ENCODE measurements at places on chromosomes 13 and 19.

GRCh38 chr13:71672512-71672911, 194.5 kb downstream of the DACH1 start:
- DNase-seq, result no peak

DNA sequence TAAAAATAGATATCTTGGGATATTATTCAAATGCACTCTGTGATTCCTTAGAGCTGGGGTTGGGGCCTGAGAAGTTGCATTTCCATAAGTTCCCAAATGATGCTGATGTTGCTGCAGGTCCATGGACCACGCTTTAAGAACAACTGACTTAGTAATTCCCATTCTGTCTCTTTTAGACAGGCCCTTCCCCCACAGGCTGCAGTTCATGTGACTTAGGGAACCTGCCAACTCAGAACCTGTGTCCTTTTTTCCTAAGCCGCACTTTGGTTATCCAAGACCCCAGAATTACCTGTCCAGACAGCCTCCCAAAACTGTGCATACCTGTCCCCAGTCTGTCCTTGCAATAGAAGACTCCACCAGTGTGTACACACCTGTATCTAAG, 1.7 kb upstream of the ITGBL1 start:
- DNase-seq, result no peak

DNA sequence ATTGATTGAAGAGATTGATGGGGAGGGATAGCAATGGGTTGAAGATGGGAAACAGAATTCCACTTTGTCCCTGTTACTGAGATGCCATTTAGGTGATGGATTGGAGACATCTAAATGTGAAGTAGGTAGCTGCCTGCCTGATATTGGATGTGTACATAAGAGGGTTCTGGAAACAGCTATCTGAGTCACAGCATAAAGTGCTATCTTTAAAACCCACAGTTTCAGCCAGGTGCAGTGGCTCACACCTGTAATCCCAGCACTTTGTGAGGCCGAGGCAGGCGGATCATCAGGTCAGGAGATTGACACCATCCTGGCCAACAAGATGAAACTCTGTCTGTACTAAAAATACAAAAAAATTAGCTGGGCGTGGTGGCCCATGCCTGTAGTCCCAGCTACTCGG, 72.6 kb downstream of the DNAJC3 start:
- no peak for DNase-seq

DNA sequence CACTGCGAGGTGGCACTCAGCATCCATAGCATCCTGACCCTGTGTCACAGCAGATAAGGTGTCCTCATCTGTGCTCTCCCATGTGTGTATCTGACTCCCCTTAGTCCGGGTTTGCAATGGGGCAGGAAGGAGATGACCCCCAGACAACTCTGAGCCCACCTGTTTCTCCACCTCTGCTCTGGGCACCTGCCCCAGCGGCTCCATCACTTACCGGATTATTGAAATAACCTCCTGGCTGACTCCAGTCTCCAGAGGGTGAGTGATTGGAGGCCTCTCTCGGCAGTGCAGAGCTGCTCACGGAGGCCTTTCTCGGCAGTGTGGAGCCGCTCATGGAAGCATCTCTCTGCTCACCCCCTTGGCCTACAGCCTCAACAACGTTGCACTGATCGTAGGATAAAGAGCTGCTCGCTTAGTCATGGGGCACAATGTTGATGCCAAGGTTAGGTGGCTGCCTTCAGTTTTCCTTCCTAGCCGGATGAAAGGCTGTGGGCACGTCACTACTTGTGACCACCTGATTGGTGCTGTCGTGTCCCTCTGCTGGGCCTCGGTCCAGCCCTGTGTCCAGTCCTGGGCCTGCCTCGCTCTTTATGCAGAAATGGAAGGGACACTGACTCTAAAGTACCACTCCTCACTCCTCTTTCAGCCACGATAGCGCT, 67.6 kb downstream of the TEX29 start:
- no peak for DNase-seq

GRCh38 chr13:21361706-21362105, 97.4 kb downstream of the ZDHHC20 start:
- no peak for DNase-seq

- no peak for DNase-seq
Observed at GRCh38 chr19:33700408-33701013, 78.8 kb downstream of the CHST8 start.

DNA sequence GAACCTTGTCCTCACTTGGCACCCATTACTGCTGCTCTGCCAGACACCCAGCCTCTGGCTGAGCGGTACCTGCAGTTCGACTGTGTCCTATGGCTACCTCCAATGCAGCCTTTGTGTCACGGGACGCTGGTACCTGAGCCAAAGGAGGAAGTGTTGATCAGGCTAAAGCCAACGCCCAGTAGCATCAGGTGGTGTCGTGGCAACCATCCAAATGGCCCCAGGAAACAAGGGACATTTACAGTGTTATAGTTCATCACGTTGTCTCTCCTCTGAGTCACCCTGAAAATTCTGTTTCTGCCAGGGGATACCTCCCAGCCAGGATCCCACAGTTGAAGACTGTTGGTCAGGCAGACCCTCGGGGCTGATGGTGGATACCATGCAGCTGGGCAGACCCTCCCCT, 10.1 kb downstream of the RHPN2 start:
- no peak for DNase-seq

DNA sequence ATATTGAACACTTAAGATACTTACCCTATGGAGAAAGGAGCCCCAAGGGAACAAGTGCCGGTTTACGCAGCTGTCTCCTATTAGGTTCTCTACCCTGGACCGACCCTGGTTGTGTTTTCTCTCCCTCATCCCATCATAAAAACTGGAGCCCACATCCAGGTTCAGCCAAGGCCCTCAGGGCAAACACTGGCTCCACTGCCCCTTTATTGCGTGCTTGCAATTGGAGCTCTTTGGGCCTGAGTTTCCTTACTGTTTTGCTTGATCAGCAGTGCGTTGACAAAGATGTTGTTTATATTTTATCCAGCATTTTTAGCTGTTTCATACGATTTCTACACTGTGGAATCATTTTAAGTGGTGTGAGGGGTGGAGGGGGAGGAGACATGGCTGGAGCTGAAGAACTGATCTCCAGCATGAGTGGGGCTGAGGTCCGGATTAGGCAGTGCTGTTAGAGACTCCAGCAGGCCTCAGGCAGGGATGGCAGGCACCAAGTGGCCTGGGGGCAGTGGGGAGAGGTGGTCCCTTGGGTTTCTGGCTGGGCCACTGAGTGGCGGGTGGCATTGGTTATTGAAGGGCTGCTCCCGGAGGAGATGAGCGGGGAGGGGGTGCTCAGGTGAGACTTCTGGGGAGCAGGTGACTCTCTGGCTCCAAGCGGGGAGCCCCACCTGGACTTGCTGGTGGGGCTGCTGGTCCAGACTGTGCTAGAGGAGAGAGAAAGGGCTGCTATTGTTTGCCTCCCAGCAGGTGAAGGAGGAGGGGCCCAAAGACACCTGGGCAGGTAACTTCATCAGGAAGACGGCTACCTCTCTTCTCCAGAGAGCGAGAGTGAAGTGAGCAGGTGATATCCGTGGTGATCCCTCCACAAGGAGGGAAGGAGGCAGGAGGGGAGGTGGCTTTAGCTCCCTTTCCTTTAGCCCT, 62.4 kb upstream of the RNF113B start:
- DNase-seq, result no peak

DNA sequence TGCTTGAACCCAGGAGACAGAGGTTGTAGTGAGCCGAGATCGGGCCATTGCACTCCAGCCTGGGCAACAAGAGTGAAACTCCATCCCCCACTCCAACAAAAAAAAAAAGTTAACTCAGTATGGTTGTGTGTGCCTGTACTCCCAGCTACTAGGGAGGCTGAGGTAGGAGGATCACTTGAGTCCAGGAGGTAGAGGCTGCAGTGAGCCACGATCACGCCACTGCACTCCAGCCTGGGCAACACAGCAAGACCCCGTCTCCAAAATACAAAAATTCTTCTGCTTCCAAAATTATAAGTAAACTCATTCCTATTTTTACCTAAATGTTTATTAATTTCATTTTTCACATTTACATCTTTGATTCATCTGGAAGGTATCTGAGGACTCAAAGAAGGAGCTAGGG, 14.4 kb downstream of the PNMA8A start:
- DNase-seq, result no peak

- DNase-seq, result no peak
Observed at GRCh38 chr13:46475541-46475991, 77.4 kb upstream of the LRCH1 start.

DNA sequence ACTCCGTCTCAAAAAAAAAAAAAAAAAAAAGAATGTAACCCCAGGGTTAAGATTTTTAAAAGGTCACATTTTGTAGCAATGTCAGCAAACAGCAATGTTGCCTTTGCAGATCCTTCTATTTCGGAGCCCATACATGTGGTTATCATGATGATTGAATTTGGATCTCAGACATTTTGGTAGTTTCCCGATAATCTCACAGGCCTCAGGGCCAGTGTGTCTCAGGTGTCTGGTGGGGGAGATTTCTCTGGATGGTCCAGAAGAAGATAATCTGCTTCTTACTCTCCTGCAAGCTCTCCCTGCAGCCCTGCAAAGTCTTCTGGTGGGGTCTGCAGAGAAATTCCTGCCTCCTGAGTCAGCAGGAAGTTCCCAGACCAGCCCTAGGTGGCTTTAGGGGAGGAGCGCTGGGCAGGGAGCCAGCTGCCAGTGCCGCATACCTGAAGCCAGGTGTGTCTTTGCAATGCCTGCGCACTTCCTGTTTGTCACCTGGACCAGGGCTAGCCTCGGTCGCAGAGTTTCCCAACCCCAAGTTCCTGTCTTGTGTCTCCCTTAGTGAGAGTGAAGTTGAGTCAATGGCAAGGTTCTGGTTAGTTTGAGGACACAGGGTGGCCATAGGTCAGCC, 1.4 kb downstream of the SH2D3A start:
- DNase-seq, result no peak

DNA sequence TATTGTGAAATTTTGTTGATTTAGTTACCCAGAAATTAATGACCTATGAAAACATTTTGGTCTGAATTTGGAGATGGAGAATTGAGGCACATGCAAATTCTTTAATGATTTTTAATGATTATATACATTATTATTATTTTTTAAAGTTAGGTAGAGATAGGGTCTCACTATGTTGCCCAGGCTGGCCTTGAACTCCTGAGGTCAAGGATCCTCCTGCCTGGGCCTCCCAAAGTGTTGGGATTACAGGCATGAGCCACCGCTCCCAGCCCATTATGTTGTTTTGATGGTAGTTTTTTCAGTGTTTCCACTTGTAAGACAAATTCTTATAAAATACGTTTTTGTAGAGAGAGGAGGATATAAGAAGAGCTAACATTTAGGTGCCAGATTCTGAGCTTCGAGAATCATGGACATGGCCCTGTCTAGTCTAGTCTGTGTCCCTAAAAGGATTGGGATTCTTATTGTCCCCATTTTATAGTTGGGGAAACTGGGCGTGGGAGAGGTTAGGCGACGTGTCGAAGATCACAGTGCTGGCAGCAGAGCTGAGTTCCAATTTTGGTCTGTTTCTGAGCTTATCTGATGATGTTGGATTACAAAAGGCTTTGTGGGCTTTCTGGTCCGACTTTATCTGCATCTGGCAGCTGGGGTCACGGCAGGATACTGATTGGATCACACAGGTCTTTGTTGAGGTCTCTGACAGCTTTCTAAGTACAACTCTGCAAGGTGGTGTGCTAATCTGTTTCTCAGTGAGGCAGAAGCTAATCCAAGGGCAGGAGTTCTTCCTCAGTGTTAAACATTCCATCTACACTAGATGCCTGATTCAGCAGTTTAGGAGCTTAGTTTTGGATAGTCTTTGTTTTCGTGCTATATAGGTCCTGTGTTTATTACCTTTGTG, 7.5 kb upstream of the WDR88 start:
- no peak for DNase-seq

DNA sequence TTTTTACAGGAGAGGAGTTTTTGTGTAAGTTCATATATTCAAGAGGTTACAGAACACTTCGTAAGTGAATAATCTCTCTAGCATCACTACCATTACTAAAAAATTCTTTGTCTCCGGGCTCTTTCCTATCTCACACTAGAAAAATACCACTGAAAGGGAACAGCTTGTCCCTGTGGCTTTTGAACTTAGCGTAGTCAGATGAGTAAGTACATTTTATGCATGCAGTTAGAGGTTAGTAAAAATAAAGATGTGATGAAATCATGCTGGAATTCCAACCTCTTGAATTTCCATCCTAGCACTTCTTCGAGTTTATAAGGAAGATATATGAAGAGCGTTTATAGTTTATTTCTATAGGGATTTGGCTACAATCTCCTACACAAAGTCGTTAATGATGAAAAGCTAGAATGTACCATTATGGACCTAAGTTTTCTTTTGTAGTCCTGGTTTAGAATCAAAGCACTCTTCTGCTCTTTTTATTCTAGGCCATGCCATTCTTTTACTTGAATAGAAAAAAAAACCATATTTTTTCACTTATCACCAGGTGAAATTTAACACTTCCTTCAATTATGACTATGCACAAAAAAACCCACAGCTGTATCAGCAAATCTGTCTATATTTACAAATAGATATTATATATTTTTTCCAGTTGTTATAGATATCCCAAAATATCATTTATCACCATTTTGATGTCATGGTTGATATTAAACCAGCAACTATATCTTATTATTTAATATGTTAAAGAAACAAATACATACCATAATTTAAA, 139.9 kb upstream of the PCDH9 start:
- no peak for DNase-seq

- DNase-seq, result no peak
Observed at GRCh38 chr13:34086281-34086680, 268.3 kb downstream of the RFC3 start.

GRCh38 chr13:63249411-63250187, 1834.0 kb upstream of the PCDH20 start:
- no peak for DNase-seq

DNA sequence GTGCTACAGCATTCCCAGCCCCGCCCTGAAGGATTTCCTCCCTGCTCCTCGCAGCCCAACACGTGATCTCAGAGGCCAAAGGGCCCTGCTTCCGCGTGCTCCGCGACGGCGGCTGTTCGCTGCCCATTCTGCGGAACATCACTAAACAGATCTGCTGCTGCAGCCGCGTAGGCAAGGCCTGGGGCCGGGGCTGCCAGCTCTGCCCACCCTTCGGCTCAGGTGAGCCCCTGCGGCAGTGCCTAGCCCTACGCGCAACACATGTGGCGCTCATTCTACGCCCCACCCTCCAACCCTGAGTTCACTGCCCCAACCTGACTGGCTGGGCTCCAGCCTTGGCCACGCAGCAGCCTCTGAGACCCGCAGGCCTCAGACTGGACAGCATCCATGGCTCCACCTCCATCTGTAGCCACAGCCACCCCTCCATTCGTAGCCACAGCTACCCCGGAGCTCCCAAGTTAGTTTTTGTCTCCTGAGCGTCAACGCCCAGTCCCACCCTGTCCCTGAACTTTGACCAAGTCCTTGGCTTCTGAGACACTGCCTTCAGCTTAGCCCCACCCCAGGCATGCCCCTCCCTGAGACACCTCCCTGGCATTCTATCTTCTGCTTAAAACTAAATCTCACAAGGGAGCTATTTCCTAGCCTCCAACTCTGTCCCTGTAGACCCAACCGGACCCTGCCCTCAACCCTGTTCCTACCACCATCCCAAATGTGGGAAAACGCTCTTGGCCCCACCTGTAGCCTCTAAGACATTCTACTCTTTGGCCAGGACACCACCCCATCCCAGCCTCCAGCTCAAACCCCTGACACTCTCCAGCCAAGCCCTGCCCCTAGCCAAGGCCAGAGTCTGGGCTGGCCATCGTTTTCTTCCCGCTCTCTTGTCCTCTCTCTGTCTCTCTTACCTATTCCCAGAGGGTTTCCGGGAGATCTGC, 6.4 kb downstream of the LTBP4 start:
- DNase-seq, result no peak

Measured in stimulated activated CD4-positive, alpha-beta T cell treated with anti-CD3 and anti-CD28 coated beads, Interleukin-1b, Interleukin-23, amount 100 ng/mL, for 1 hour (primary cell).